ENCODE measurements at places on chromosomes 7 and 10.

DNA sequence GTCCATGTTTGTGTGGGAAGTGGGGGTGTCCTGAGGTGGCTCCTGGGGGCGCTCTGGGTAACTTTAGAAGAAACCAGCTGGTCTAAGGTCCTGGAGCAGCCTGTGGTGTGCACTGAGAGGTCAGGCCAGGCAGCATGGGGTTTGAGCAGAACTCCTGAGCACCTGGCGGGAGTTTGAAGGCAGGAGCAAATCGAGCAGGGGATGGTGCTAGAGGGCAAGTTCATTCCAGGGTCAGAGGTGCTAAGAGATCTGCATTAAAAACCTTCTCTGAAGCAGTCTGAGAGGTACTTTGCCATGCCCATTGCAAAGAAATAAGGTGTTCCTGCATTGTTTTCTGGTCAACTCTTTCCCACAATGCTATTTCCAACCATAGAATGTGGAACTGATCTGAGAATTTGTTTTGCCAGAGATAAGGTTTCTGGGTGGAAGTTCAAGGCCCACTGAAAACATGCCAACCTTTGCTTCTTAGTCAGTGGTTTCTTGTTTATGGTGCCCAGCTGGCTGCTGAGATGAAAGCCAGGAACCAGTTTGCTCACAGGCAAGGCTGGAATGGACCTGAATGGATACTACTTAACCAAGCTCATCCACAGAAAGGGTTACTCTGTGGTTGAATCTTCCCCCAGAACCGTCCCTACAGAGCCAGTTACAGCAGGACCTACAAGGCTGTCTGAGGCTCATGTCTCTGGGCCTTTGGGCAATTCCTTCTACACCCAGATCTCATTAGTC is 136.3 kb upstream of the TMEM72 start:
- DNase-seq, result no peak

GRCh38 chr10:16853201-16853600 is 36.0 kb upstream of the RSU1 start:
- no peak for DNase-seq

DNA sequence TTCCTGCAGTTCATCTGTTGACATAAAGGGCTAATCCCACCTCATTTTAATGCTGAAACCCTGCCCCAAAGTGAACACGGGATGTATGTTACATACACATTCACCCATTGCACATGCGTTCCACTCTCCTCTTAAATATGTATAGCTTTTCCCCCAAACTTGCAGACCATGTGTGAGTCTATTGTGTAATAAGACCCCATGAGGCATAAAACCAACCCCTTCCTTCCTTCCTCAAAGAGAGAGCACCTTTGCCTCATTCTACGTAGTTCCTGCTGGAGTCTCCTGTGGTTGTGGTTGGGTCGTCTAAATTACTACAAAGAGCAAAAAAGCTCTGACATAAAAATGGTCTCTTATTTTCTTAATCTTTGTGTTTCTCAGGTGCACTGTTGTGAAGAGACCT is 345.7 kb upstream of the KLF6 start:
- no peak for DNase-seq

- DNase-seq, result no peak
Measured at GRCh38 chr10:109946680-109947079, 23.4 kb upstream of the XPNPEP1 start.

DNA sequence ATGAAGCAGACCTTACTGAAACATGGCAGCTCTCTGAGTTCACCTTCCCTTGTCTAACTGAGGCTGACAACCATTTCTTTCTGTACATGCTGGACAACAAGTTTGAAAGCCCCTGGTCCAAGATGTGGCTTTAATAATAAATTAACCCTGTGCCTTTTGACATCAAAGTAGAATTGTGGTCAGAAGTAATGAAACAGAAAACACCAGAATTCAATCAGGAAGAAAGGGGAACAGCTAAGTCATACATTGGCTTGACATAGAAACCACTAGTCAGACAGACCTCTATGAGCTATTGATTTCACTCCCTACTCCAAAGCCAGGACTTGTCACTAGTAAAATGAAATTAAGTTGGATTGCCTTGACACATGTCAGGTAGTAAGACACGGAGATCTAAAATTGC is 175.2 kb upstream of the ASAH2 start:
- DNase-seq, result no peak

DNA sequence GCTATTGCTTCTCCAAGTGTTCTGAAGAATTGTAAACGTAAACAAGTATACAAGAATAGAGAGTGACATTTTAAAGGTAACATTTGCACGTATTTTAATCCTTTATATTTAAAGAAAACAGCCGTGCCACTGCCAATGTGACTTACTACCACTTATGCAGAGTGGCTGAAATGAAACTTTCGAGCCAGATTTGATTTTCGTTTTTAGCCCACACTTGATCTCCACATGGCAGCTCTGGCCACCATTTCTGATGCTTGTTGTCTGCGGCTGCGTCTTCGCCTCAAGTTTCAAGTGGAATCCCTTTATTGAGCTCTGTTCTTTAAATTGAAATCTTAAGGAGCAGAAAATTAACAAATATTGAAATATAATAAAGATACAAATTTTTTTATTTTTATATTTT is 70.0 kb downstream of the ELAPOR2 start:
- no peak for DNase-seq

- no peak for DNase-seq
Measured at GRCh38 chr7:105352901-105353668, 35.6 kb downstream of the SRPK2 start.

DNA sequence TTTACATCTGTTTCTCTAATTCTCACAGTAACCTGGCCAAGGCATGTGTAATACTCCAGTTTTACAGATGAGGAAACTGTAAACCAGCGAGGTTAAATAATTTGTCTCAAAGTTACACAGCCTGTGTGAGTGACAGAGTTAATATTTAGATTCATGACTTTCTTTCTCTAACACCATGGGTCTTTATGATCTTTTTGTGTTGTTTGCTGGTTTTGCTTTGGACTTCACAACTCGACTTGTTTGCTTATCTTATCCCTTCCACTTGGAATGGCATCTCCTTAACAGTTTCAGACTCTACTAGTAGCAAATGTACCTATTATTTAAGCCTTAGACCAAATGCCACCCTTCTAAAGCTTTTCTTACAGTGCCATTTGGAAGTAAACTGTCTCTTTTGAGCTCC is 34.4 kb downstream of the MXI1 start:
- DNase-seq, result no peak

GRCh38 chr10:49538381-49539319 is at the start of gene ERCC6:
Gene ERCC6 (minus strand): TSS chr10:49539121.
- peak; percentile 97 for DNase-seq

Data from activated CD8-positive, alpha-beta memory T cell treated with anti-CD3 and anti-CD28 coated beads for 24 hours (primary cell).